ENCODE measurements at places on chromosomes 13 and 19.

DNA sequence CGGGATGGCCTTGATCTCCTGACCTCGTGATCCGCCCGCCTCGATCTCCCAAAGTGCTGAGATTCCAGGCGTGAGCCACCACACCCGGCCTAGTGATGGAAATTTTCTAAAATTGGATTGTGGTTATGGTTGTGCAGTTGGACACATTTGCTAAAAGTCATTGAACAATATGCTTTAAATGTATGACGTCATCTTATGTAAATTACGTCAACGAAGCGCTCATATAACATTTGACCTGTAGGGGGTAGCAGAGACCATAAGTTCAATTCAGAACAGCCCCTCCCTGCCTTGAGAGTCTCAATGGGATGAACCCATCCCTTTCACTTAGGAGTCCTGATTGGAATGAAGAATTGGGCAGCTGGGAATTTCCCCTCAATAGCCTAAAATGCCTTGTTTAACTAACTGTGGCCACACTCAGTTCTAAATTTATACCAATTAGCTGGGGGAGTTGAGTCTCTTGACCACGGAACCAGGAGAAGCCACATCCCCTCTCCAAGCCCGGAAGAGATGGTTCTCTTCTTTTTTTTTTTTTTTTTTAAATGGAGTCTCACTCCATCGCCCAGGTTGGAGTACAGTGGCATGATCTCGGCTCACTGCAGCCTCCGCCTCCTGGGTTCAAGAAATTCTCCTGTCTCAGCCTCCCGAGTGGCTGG, 15.2 kb upstream of the TLE6 start:
- peak; percentile 73 for DNase-seq

- DNase-seq = peak; percentile 11
These were observed 358.6 kb downstream of the TDRD3 start for GRCh38 chr13:60755380-60756163.

DNA sequence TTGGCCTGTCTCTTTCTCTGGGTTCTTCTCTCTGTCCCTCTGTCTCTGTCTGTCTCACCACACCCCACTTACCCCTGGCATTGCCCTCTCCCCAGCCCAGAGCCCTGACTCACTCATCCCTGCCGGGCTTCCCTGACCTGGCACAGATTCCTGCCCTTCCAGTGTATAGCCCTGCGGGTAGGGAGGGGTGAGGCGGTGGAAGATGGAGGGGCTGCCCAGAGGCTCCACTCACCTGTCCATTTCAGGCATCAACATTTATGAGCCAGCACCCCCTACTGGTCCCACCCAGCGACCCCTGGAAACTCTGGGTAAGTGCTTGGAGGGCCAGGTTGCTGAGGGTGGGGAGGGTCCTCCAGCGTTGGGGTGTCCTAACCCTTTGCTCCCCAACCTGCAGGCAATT, 1.0 kb downstream of the NCCRP1 start:
- DNase-seq = no peak

GRCh38 chr13:22495819-22496218, 685.0 kb upstream of the SGCG start:
- no peak for DNase-seq

DNA sequence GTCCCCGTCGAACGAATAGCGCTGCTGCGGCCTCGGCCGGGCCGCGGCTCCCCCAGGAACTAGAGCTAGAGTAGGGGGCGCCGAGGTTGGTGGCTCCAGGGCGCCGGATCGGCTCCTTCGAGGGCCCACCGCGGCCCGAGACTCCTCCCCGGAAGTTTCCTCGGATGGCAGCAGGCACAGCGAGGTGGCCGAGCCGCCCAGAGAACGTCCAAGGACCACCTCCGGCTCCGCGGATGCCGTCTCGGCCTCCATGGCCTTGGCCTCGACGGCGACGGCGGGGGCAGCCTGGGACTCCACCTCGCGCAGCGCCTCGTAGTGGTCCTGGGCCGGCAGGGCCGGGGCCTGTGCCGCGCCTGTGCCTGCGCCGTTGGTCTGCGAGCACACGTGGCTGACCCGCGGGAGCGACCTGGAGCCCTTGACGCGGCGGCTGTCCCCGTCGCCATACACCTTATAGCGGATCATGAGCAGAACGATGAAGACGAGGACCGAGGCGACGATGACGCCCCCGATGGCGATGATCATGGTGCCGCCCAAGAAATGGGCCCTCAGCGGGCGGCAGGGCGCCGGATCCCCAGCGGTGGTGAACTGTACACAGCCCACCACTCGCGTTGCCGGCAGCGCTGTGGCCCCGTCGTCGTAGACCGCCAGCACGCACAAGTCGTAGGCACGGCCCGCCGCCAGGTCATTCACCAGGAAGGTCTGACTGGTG, 11.8 kb downstream of the IFNL1 start:
- no peak for DNase-seq

- DNase-seq = peak; percentile 66
These were observed 3.0 kb downstream of the HPN start for GRCh38 chr19:35044317-35045117.
